ENCODE measurements at places on chromosomes 1 and 21.

GRCh38 chr1:243931957-243932356 lies 81.9 kb upstream of the AKT3 start:
- no peak for DNase-seq

- DNase-seq, result no peak
Observed at GRCh38 chr1:84672080-84672854, 18.0 kb downstream of the SSX2IP start.

DNA sequence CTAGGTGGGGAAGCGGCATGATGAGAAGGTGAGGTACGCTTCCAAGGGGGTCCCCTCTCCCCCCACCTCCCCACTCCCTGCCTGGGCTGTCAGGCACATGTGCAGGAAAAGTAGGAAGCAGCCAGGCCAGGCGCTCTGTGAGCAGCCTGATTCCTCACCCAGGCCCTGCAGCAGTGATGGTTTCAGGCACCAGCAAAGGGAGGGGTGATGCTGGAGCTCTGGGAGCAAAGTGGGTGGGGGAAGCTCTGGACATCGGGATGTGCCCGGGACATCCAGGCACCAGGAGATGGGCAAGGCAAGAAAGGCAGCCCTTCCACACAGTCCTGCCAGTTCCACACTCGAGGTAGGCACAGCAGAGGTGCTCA lies 106.1 kb downstream of the CRYAA start:
- no peak for DNase-seq

DNA sequence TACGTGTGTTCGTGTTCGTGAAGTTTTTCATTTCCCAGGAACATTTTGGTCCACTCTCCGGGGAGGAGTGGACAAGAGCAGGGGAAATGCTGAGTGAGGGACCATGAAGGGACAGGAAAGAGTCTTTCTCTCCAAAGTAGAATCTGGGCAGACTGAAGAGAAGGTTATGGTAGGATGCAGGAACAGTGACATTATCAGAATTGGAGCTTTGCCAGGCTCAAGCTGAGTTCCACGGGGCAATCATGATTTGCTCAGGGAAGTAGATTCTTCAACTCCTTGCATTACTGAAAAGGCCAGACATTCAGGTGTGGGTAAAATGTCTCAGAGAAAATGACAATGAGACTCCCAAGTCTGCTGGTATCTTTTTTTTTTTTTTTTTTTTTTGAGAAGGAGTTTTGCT lies 16.6 kb downstream of the ATP1A4 start:
- no peak for DNase-seq

DNA sequence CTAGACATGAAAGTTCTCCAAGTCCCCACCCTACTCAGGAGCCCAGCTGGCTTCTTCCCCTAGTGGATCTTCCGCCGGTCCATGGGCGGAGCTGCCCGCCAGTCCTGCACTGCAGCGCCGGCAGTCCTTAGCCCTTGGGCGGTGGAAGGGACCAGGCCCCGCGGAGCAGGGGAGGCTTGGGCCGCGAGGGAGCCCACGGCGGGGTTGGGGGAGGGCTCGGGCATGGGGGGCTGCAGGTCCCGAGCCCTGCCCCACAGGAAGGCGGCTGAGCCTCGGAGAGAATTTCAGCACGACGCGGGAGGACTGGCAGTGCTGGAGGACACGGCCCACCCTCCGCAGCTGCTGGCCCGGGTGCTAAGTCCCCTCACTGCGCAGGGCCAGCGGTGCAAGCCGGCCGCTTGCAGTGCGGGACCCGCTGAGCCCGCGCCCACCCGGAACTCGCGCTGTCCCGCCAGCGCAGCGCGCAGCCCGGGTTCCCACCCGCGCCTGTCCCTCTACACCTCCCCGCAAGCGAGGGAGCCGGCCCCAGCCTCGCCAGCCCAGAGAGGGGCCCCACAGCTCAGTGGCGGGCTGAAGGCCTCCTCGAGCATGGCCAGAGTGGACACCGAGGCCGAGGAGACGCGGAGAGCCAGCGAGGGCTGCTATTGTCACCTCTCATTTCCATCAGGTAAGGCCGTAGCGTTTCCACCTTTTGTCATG lies 1398.6 kb downstream of the MRPL39 start:
- no peak for DNase-seq

DNA sequence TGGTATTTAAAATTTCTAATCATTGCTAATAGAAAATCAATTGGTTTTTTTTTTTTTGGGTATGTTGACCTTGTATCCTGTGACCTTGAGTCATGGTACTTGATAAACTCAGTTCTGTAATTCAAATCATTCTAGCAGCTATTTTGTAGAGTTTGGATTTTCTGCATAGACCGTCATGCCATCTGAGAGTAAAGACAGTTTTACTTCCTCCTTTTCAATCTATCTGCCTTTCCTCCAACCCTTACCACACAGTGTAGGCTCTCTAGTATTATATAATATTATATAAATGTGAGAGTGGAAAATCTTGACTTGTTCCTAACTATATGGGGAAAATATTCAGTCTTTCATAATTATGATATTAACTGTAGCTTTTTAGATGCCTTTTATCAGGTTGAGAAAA lies 7.0 kb downstream of the TDRD5 start:
- no peak for DNase-seq

- DNase-seq, result no peak
Observed at GRCh38 chr1:160491017-160491416, 32.0 kb downstream of the SLAMF6 start.

DNA sequence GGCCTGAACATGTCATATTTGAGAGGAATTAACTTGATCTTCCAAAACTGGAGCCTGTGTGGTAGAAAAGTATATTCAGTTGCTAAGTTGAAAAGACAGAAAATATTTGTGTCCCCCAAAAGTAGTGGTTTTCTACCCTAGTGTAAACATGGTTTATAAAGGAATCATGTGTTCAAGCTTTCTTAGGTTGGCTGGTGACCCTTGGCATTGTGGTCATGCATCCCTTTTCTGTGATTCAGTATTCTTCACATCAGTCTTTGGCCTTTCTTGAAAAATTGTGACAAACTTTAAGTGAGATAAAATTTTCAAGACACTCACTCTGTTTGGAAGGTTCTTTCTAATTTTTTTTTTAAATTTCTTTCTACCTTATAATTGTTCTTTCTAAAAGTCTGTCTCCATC lies 193.2 kb downstream of the DHRS3 start:
- DNase-seq, result no peak

DNA sequence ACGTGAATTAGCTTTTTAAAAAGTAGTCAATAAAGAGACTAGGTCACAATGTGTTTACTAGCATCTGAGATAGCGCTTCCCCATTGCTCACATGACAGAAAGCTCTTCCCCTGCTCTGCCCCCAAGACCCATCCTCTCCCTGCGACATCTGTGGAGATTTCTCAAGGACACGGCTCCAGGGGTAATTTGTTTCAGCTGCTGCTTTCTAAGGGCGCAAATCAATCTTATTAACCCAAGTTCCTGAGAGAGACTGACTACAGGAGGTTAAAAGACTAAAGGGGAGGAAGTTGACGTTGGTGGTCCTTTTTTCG lies at the start of gene MYOCOS:
MYOCOS (plus strand) TSS at position 92 of the 311 bp plus-strand sequence. CDS start 1,641 bp downstream, outside the sequence.
- no peak for DNase-seq

- DNase-seq, result no peak
Observed at GRCh38 chr1:110356379-110356778, 17.2 kb downstream of the RBM15 start.

DNA sequence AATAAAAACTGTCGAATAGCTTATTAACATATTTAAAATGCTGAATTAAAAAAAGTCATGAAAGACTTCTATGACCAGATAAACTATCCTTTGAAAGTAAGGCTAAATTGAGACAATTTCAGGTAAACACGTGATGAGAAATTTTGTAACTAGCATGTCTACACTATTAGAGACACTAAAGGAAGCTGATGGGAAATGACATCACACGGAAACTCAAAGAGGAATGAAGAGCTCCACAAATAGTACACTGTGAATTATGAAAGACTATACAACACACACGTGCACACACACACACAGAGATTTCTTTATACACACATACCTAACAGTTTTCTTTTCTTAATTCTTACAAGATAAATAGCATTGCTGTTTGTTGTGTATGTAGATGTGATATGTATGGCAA lies 70.9 kb upstream of the PLA2G4A start:
- no peak for DNase-seq

GRCh38 chr1:15129944-15130343 lies 23.6 kb upstream of the TMEM51 start:
- DNase-seq, result no peak

DNA sequence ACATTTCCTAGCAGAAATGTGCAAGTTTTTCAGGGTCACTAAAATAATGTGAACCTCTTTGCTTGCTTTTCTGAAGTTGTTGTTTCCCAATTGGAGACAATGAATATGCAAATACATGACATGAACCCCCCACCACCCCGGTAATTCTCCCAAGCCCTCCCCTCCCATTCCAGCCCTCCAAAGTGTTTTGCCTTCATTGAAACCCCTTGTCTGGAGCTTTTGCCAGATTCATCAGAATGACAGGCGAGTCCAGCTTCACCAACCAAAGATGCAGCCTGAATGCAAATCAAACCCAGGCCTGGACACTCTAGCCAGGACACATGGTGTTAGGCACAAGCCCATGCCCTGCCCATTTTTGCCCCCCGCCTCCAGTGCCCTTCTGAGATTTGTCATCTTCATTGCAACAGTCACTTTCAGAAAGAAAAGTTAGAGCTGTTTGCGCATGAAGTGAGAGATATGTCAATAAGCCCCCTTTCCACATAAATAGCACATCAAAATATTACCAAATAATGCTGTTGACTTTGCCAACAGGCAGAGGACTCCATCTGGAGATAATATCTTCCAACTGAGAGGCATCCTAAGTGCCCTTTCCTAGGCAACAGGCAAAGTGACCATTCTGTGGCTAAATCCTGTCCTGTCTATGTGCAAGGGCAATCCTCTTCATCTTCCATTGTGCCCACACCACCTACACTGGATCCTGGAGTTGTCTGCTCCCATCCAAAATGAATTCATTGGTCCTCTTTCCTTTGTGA lies 145.6 kb upstream of the NFIA start:
- DNase-seq, result no peak

GRCh38 chr1:47993881-47994625 lies 3.1 kb downstream of the TRABD2B start:
- no peak for DNase-seq

All from NCI-H526 treated with DMSO at 0.1 percent for 48 hours (cell line).